ENCODE measurements at places on chromosomes 1 and 21.

GRCh38 chr1:162970021-162970420 lies 99.1 kb upstream of the RGS4 start:
- DNase-seq, result no peak

GRCh38 chr1:224831501-224831900 lies 98.0 kb upstream of the DNAH14 start:
- no peak for DNase-seq

GRCh38 chr1:219687779-219688178 lies 74.9 kb upstream of the ZC3H11B start:
- DNase-seq, result no peak

GRCh38 chr1:111737216-111738132 lies 1.7 kb downstream of the INKA2 start:
- no peak for DNase-seq

DNA sequence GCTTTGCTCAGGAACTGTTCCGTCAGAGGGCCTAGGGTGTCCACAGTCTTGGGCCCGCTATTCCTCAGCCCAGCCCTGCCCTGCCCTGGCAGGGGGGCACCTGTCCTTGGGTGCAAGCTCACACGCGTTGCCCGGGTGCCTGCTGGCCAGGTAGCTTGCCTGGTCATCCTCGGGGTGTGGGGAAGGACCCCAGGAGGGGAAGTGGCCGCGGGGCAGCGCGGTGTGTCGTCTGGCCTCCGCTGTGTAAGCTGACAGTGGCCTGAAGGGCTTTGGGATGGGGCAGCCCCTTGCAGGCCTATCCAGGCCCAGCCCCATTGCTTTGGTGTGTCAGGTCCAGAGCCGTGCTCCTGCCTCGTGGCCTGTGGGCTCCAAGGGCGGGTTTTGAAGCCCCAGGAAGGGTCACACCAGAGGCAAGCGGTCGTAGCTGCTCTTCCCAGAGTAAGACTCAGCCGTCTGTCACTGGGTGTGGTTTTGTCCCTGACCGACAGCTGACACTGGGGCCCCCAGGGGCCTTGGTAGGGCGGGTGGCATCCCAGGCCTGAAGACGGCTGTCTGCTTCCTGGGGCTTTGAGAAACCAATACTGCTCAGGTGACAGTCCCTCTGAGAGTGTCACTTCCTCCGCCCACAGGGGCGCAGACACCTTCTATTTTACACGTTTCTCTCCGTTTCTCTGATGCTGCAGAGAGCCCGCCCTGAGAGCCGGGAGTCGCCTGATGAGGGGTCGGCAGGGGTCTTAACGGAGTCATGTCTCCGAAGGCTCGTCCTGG lies 72.1 kb downstream of the SKI start:
- no peak for DNase-seq

- DNase-seq, result no peak
Measured at GRCh38 chr1:101262060-101262459, 25.2 kb downstream of the S1PR1 start.

DNA sequence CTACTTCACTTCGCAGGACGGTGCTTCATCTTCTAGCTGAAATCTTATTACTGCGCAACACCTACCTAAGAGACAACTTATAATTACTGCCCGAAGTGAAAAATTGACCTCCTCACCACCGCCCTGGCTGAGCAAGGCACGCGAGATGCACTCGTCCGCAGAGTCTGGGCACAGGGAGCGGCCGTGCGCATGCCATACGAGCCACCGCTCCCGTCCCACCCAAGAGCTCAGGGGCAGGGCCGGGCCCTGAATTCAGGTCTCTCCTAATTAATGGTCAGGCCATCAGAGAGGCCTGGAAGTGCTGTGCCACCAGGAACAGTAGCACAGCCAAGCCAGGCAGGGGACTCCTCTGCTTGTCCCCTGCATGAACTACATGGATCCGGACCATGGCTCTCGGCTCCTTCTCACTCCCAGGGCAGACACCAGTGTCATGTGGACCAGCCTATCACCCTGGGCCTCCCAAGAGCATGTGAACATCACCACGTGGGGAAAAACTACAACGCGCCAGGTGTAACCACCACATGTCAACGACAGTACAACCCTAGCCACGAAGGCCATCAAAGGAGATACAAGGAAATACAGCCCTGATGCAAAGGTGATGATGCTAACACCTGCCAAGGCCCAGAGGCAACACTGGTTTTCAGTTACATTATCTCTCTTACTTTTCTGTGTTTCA lies 11.5 kb downstream of the RIPK4 start:
- no peak for DNase-seq

- no peak for DNase-seq
Measured at GRCh38 chr1:53552981-53553733, 94.0 kb downstream of the DMRTB1 start.

- DNase-seq, result no peak
Measured at GRCh38 chr1:22483121-22483520, 31.5 kb downstream of the ZBTB40 start.

GRCh38 chr1:32746130-32746529 lies 43.6 kb upstream of the SYNC start:
- DNase-seq, result no peak

GRCh38 chr1:15107058-15107687 lies 46.4 kb upstream of the TMEM51 start:
- no peak for DNase-seq

DNA sequence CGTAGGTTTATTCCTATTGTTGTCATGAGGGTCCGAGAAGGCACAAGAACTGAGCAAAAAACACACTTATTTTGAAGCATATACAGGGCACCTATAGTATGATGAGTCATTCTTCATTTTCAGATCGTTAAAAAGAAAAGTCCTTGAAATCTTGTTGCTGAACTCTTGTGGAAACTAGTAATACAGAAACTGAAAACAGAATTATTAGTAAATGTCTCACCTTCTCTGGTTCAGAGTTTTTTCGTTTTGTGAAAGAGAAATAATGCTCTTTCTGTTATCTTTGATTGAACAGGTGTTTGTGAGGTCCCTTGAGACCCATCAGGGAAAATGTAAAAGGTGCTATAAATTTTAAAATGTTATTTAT lies 102.0 kb upstream of the COA6 start:
- DNase-seq, result no peak

- no peak for DNase-seq
Measured at GRCh38 chr21:41302976-41303375, 13.6 kb upstream of the FAM3B start.

GRCh38 chr1:202691816-202692215 lies 18.4 kb downstream of the SYT2 start:
- no peak for DNase-seq

DNA sequence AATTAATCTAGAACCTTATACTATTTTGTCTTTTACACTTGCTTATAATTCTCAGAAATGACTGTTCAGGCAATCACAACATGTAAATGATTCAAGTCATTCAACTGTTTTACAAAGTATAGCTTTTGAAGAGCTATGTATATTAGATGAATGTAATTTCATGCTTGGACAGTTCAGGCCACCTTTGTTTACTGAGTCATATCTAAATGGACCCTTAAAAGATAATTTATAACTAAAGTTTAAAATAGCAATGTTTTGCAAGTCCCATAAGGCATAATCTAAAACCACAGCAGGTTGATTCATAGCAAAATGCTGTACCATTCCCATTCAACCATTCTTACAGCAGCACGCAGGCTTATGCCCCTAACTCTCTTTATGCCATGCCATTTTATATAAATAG lies 64.8 kb downstream of the PIK3R3 start:
- DNase-seq, result no peak

DNA sequence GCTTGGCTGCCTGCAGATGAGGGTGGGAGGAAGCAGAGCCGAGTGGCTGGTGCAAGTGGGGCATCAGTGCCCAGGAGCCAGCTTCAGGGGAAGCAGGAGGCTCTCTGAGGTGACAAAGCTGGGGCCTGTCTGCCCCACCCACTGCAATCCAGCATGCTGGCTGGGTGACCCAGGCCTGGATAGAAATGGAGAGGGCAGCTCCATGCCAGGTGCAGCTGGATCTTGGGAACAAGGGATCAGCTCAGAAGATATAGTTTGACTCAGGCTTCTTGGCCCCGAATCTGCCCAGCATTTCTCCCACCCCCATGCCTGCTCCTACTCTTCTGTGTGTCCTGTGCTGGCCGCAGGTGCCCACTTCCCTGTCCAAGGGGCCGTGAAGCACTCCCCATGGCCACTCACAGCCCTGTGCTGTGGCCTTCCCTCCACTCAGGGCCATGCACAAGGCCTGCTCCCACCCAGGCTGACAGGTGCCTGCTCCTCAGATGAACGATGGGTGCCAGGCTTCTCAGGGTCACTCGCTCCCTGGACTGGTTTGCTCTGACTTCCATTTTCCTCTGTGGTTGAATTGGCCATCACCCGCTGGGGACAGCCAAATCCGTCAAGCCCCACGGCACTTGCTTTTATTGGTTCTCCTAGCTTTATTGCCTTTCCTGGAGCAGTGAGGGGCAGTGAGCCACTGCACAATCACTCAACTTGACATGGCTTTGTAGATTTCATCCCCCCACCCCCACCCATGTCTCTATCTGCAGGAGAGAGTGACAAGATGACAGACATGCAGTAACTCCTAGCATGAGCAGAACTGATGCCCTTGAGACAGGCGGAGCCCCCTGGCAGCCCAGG lies 174.8 kb upstream of the VAMP3 start:
- no peak for DNase-seq

DNA sequence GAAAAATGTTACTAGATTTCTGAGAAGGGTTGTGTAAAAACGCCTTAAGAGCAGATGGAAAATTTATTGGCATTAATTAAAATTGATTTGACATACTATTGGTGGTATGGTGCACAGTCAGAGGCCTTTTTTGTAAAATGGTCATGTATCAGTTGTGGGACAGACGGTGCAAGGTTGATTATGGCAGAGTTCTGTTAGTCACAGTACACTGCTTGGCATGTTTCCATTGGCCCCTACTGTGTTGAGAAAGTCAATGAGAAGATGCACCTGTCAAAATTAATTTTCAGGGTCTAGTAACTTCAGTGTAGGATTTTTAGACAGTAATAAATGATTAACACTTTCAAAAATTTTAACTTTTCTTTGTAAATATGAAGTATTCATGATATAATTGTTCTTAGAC lies 4.4 kb downstream of the B3GALT2 start:
- no peak for DNase-seq

GRCh38 chr21:35268261-35268660 lies 219.2 kb upstream of the RUNX1 start:
- DNase-seq, result no peak

All from brain pericyte (primary cell).